GM04503 (cell line): ENCODE measurements at places on chromosomes 2 and 18.

DNA sequence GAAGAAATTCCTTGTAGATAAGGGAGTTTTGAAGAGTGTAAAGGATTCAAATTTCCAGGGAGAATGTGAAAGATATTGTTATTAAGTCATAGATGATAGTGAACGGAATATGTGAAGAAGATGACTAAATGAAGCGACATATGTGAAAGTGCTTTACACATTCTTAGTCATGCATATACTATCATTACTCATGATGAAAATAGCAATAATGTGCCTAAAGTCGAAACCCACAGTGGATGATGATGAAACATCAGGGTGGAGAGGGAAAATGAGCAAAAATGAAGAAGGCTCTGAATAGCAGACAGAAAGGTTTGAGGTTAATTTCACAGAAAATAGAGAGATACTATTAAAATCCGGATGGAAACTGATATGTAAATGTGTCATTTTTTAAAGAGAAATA, 1237.1 kb downstream of the LRP1B start:
- no peak for DNase-seq

DNA sequence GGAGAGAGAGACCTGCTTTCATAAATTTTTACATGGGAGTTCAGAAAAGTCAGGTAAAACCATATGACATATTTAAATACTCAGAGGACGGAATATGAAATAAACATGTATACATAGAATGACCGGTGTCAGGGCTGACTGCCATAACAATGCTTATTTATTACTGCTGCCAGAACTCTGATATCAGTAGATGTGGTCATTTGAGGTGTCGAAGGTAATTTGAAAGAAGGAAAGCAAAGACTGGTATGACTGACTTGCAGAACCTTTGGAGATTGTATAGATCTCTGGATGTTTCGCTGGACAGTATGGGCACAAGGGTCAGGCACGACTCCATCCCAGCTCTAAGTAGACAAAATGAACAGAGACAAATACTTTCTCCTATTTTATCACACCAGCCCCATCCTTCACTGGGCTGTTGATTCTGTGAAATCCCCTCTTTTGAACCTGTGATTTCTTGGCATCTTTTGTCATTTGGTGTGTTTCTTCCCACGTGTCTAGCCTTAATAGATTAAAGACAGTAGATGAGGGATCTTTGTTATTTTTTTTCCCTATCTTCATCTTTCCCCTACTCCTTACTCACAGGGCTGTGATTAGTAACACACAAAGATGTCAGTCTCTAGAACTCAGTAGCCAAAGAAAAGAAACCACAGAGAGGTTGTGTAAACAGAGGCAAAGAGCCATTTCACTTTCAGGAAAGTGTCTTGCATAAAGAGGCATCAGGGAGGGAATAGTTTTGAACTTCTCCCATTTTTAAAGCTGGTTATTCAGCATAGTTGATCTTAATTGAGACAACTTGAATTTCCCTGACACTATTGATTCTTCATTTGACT, 61.6 kb downstream of the ICOS start:
- no peak for DNase-seq

DNA sequence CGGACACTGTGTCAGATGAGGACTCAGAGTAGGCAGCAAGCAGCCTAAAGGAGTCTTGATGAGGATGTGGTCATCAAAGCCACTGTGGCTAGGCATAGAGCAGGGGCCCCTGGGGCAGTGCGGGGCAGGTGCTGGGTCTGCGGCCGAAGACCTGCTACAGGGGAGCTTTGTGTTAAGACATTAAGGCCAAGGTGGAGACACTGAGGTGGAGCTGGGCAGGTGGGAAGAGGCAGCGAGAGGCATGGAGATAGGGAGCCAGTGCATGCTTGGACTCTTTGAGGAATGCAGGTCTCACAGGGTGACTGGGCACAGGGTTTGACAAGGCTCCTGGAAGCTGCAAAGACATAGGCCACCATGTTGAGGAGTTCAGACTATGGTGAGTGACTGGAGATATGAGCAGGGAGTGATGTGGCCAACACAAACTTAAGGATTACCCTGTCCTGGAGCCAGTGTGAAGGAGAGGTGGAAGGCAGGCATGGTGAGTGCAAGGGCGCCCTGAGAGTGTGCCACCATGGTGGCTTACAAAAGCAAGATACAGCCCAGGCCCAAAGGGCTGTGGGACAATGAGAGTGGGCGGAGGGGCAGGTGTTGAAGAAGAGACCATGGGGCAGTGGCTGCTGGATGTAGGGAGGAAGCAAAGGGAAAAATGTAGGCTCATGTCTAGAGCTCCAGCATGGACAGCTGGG, 450.9 kb upstream of the HS6ST1 start:
- no peak for DNase-seq

- no peak for DNase-seq
Observed at GRCh38 chr2:14903709-14904374, 271.3 kb downstream of the LRATD1 start.

DNA sequence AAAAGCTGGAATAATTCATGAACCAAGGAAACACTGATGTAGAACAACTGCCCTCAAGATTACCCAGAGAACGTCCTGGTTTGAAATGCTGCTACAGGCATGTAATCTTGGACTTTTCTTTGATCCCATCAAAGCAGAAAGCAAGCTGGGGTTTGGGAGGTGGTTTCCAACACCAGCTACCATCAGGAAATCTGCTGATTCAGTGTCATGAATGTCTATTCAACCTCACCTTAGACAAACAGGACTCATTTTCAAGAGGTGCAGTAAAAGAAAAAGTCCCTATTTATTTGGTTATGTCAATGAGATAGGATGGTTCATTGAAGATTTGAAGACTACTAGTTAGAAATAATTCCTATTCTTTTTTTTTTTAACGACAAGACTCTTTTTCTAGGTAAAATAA, 72.7 kb downstream of the NEB start:
- DNase-seq: no peak

GRCh38 chr2:141041281-141041680, 1089.5 kb downstream of the LRP1B start:
- DNase-seq: no peak

DNA sequence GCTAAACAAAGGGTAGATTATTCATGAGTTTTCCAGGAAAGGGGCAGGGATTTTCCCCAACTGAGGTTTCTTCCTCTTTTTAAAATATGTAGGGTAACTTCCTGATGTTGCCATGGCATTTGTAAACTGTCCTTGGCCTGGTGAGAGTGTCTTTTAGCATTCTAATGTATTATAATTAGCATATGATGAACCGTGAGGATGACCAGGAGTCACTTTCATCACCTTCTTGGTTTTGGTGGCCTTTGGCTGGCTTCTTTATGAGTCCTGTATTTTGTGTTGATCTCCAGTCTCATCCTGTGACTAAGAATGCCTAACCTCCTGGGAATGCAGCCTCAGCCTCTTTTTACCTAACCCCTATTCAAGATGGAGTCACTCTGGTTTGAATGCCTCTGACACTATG, 391.0 kb upstream of the LINC00305 start:
- DNase-seq: no peak

DNA sequence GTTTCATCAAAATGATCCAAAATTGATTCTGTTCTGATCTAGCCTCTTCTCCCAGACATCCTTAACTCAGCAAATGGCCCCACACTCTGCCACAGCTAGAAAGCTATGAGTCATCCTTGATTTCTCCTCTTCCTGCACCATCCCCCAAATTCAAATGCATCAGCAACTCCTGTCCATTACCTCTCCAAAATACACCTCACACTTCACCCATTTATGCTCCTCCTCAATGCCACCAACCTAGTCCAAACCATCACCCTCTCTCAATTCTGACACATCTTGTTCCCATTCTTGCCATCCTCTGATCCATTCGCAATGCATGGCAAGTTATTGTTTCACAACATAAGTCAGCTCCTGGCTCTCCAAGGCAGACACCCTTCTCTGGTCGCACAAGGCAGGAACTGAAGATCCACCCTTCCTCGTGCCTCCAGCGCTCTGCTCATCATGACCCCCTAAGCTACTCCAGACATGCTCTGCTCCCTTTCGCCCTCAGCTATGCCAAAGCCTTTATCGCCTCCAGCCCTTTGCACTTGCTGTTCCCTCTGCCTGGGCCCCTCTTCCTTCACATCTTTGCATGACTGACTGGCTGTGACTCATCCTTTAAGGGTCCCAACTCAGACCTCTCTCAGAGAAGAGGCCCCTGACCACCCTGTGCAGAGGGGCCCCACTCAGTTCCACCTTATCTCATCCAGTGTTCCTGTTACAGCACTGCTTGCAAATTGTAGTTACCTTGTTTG, 83.6 kb downstream of the MREG start:
- no peak for DNase-seq

DNA sequence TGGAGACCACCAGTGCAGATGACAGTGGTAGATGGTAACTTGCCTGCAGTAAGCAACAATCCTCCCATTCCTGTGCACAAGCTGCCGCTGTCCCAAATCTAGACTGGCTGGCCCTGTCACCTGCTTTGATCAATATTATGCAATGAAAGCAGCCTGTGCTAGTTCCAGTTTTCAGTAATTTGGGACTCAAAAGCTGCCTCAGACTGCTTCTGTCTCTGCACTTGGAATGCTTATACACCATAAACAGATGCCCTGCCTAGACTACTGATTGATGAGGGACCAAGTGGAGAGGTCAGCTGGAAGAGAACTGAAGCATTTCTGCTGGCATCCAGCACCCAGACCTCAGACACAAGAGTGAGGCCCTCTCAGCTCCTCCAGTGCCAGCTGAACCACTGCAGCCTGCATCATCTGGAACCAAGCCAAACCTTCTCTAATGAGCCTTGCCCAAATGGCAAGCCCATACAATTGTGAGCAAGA, 24.9 kb downstream of the CCBE1 start:
- no peak for DNase-seq
